Stimulated activated CD4-positive, alpha-beta T cell treated with anti-CD3 and anti-CD28 coated beads, Interleukin-2, amount 100 ng/mL, for 48 hours (primary cell): ENCODE measurements at places on chromosomes 6 and 20.

GRCh38 chr20:4091490-4092479 is 76.4 kb upstream of the RNF24 start:
- DNase-seq: peak; percentile 37

DNA sequence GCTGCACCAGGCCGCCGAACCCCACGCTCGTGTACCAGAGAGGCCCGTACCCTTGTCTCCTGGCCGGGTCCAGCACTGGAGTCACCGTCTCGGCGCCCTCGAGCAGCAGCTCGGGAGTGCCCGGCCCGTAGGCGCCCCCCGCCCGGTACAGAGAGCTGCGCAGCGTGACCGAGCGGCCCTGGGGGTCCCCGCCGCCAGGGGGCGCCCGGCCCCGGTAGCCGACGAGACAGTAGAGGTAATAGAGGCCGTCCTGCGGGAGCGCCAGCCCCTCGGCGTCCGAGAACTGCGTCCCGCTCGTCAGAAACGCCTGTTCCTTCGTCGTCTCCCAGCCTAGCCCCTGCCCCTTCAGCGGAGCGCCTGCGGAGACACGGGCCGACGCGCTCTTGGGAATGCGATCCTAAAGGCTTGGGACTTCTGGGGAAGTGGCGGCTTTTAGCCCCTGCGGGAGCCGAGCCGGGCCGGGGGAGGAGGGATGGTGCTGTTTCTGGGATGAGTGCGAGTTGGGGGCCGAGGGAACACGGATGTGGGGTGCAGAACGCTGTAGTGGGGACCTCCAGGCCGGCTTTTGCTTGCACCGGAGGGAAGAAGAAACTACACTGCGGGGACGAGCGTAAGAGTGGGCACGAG is 1.3 kb downstream of the LTB start:
- DNase-seq: peak; percentile 94

DNA sequence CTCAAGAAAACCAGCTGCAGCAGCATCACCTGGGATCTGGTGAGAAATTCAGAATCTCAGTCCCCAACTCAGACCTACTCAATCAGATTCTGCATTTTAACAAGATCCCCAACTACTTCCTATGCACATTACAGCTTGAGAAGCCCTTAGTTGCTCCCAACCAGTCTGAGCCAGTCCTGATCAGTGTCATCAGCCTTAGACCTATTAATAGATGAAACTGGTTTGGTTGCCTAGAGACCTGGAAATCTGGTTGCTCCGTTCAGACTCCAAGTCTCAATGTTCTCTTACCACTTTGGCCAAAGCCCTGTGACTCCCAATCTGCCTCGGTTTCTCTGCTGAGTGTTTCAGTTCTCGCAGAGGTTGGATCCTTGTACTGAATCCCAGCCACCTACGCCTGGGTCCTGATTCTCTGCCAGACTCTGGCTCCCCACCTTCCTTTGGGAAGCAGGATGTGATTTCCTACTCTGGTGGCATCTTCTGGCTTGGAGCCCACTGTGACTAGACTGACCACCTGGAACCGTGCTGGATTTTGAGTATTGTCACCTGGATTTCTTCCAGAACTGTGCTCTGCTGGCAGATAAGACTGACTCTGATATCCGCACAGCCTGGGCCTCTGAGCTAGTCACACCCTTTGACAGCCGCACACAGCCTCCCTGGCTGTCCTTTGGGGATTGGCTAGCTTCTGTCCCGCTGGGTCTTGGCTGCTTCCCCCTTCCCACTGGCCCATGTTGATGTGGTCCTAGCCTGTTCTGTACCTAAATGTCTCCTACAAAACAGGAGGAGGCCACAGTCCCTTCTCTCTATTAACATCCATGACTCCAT is 20.3 kb upstream of the ATXN1 start:
- DNase-seq: no peak

DNA sequence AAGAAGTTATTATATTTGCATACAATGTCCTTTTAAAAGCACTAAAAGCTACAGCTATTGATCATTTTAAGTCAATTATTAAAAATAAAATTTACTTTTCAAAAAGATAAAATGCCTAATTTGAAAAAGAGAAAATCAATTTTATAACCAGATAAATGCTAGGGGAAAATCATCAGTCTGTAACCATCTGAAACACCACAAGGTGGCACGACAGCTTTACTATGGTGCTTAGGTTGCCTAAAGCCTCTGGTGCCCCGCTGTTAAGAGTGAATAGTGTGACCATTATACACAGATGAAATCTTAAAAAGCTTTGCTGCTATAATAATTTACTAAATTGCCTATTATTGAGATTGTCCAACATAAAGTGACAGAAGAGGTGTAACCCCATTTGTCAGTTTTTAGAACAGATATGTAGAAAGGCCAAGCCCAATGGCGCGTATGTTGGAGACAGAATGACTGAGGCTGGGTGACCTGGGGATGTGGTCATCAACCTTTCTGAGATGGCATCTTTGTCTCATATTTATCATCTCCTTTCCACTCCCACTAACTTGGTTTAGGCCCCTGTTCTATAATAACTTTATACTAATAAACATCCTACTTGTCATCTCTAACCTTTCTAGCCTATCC is 100.8 kb downstream of the MOXD1 start:
- no peak for DNase-seq

DNA sequence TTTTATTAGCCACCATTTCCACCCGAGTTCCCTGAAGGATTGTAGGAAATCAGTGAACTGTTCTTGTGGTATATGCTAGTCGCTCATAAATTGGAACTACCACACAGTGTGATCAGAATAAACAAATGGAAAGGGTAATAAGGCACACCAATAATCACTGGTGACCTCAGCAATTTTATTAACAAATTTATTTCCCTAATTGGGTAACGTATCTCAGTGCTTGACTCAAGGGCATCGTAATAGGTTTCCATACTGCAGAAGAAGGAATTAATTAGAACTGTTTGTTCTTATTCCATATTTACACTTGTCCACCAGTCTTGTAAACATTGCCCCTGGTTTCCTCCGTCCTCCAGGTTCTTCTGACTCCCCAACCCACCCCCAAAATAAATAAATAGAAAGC is 10.0 kb upstream of the UQCC2 start:
- DNase-seq: no peak

DNA sequence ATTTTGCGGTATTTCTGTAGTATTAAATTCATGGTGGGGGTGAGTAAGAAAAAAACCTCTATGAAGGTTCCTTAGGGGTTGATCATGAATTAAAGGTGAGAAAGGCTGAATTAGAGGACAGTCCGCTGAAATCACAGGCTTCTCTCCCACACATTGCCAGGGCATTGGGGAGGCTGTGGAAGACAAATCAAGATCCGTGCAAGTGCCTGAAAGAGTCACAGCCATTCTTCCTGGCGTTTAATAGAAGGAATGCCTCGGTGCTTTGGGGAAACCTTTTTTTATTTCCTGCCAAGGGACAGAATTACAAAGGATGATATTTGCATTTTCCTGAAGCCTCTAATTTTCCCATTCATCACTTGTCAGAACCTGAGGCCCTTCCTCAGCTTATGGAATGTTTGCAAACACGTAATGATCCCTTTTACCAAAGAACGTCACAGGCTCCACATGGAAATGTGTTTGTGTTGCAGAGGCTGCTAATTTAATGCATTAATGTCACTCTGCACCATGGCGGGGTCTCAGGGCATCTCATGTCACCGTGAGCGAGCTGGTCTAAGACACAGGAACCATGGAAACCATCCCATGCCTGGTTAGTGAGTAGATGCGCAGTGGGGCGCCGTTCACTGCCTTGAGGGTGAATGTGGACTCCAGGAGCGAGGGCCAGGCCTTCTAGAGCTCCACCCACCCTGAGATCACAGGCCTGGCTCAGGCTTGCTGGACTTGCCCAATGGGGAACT is 185.9 kb upstream of the SULF2 start:
- no peak for DNase-seq

GRCh38 chr6:153160221-153160620 is 29.1 kb upstream of the RGS17 start:
- no peak for DNase-seq

GRCh38 chr6:129795261-129795660 is 65.9 kb downstream of the TMEM244 start:
- DNase-seq: no peak

DNA sequence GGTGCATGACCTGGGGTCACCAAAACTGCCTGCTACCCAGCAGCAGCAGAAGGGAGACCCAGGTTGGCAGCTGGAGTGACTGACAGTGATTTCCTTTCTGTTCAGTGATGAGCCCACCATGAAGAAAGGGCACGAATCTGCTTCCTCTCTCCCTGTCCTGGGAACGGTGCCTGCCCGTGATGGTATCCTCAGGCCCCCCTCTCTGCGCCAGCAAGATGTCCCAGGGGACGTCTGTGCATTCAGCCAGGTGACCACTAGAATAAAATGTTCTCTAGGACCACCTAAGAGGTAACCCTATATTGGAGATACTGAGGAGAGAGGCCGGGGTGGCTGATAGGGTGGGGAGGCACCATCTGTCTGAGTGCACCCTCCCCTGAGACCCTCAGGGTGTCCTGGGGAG is 294.7 kb downstream of the QKI start:
- no peak for DNase-seq
